ENCODE measurements at places on chromosomes 4 and X. TPM values are rescaled to one million over a fixed set of nuclear protein-coding genes. Genes with fewer than 3 reads are reported as not detected.

Gene POU3F4
- not detected for total RNA-seq

Gene PPP4R3C
- not detected for total RNA-seq

Gene REST
- 7.4 TPM for total RNA-seq

Gene DMRTC1
- not detected for total RNA-seq

Gene RAI2
- total RNA-seq, result 0.12 TPM

Gene MAGEA10
- not detected for total RNA-seq

Gene SYNPO2
- total RNA-seq, result 1.3 TPM

Gene MYOZ2
- total RNA-seq, result not detected

Gene VCX2
- total RNA-seq, result not detected

Gene HMGB3
- 129 TPM for total RNA-seq

Gene BCOR
- 20.6 TPM for total RNA-seq

All from A549 treated with CpdA at 1 μM for 4 hours (cell line).